Inflammatory macrophage treated with lipopolysaccharide for 4 hours (primary cell): ENCODE measurements at places on chromosomes 1 and 21.

DNA sequence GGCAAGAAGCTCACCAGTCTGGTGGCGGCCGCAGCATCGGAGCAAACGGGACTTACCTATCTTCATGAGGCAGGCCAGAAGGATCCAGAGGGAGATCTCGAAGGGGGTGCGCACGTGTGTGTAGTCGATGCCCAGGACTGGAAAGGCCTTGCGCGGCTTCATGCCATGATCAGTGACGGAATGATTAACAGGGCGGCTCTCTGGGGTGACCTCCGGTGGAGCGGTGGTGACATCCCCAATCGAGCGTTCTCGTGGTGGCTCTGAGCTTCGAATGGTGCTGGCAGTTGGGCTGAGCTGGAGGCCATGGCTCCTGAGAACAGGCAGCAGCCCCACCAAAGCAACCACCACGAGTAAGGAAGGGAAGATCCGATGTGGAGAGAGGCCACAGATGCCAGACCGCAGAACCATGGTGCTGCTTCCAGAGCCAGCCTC lies 982 bp downstream of the SLC9A1 start:
- no peak for DNase-seq

DNA sequence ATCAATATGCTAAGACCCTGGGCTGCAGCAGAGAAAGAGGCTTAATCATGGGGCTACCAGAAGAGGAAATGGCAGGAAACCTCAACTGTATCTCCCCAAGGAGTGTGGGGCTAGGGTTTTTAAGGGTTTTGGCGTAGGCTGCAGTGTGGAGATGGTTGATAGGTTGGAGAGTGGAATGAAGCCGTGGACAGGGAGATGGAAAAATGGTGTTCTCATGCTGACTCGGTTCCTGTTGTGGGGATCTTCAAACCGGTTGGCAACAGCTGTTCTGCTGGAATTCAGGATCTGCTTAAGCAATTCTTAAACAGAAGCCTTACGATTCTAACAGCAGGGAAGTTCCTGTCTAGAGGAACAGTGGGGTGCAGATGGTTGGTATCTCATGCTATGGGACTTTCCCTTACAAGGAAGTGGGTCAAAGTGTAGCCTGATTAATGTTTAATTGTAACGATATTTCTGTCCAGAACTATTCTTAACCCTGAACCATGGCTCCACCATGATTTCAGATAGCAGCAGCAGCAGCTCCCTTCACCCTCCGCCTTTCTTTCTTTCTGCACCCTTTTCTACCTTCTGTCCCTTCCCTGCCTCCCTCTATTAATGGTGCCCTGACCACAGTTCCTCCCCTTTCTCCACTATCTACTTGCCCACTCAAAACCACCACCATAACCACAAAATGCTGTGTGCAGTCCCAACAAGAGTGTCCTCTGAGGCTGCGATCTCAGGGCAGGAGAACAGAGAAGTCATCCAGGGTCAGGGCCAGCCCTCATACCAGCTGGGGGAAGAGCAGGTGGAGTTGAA lies 30.8 kb downstream of the RSPH1 start:
- DNase-seq: peak; percentile 72

- no peak for DNase-seq
These were observed 96.6 kb upstream of the RUNX1 start for GRCh38 chr21:35145626-35146233.

DNA sequence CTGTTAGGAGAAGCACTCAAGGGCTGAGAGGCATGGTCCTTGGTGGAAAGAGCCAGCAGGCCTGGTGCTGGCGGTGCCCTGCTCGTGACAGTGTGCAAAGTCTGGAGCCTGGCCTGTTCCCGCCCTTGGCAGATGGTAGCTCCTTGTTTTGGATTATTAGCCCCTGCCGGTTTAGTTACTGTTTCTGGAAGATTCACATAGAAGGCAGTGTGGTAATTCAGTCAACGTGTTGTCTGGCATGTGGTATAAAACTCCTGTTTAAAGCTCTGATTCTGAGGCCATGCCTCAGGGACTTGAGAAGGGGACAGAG lies 6.8 kb downstream of the PKNOX1 start:
- DNase-seq: no peak

DNA sequence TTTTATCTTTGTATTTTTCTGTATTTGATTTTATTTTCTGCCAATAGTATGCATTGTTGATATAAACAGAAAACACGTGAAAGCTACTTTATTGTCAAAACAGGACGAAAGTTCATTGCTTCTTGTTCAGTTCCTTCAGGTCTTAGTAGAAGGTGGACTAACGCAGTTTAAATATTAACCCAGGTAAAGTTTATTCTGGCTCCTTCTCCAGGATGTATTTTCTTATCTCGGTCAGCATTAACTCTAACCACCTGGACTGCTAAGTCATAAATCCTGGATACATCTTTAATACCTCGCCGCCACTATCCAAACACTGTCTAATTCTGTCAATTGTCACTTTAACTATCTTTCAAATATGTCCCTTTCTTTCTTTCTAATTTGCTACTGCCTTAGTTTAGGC lies 5.7 kb upstream of the SOAT1 start:
- DNase-seq: no peak

DNA sequence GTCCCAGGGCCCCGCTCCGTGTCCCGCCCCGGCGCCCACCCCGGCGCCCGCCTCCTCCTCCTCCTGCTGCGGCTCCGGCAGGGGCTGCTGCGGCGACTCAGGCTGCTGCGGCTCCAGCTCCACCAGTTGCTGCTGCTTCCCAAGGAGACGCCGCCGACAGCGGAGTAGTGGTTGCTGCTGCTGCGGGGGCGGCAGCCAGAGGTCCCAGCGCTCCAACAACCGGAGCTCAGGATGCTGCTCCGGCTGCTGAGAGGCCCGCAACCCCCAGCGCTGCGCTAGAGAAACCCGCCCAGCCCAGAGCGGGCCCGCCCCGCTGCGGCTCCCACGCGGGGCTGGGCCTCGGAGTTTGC lies 1.1 kb downstream of the CRCT1 start:
- no peak for DNase-seq

GRCh38 chr1:90753556-90753955 lies 36.5 kb upstream of the BARHL2 start:
- DNase-seq: no peak

- peak; percentile 73 for DNase-seq
These were observed 101.7 kb downstream of the NEK7 start for GRCh38 chr1:198258491-198258890.

GRCh38 chr21:24110846-24111245 lies 1496.4 kb downstream of the MRPL39 start:
- no peak for DNase-seq
